ENCODE measurements at places on chromosomes 1 and 21.

- no peak for DNase-seq
These were observed 33.4 kb downstream of the EXO1 start for GRCh38 chr1:241881440-241881839.

DNA sequence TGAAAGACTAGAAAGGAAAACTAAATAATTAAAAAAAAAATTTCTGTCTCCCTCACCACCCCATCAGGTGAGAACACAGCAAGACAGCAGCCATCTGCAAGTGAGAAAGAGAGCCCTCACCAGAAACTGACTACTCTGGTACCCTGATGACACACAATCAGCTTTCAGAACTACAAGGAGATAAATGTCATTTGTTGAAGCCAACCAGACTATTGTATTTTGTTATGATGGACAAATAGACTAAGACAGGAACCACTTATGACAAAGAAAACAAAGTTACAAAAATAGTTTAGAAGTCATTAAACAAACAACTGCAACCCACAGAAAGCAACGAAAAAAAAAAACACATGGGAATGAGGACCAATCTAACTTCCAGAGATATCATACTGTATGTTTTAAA is 98.3 kb downstream of the FAF1 start:
- DNase-seq, result no peak

DNA sequence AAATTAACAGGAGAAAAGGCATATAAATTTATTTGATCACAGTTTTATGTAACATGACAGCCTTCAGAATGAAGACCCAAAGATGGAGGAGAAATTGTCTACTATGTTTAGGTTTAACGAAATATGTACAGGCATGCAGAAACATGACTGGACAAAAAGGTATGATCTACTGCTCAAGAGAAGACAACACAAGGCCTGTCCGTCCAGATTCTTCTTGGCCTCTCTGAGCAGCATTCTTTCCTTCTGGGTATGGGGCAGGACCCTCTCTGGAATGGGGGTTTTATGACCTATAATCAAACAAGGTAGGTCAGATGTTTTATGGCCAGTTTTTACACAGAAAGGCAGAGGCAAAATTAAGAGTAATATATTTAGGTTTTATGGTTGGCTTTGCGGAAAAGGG is 13.5 kb upstream of the SYNJ1 start:
- DNase-seq, result no peak

DNA sequence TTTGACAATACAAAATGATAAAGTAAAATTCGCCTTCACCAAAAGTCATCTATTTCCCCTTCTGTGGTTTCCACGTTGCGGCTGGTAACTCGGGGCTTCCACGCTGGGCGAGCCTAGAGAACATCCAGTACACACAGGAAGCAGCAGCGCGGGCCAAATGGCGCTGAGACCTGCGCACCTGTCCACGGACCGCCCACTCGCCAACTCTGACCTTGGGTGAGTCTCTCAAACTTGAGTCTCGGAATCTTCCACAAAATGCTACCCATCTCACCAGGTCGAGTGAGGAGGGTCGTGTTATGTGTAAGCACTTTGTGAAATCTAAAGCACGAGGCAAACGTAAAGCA is 820 bp upstream of the TTF2 start:
- peak; percentile 32 for DNase-seq

DNA sequence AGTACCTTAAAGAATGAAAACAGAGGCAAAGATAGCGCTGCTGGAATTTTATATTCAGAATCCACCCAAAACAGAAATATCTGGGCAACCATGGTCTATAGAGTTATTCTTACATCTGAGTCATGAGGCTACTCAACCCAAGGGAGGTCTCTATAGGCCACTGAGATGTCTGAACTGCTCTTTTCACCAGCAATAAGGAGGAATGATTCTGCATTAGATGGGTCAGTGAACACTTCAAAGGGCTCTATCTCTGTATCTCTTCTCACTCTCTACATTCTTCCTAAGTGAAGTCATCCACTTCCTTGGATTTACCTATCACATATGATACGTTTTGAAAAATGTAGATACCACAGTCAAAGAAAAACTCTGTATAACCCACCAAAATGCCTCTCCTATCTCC is 90.2 kb upstream of the NGF start:
- no peak for DNase-seq

- no peak for DNase-seq
These were observed 145.3 kb upstream of the COL6A1 start for GRCh38 chr21:45836268-45836655.

DNA sequence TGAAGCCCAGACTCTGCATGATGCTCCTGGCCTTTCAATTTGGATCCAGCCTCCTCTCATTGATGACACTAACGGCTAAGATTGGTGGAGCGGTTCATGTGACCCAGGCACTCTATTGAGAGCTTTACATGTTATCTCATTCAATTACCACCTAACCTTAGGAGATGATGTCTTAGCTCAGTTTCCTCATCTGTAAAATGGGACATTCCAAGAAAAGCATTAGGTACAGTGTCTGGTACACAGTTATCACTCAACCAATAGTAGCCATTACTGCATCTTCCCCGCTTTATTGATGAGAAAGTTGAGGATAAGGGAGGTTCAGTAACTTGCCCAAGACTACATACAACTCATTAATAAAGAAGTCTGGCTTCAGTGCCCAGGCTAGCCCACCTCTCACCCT is 17.0 kb downstream of the HEYL start:
- no peak for DNase-seq

- no peak for DNase-seq
These were observed 956 bp downstream of the ATP1A2 start for GRCh38 chr1:160116283-160117147.
